ENCODE measurements at places on chromosomes 3 and 15.

GRCh38 chr3:47377186-47377585, 3.6 kb upstream of the PTPN23 start:
- no peak for DNase-seq

DNA sequence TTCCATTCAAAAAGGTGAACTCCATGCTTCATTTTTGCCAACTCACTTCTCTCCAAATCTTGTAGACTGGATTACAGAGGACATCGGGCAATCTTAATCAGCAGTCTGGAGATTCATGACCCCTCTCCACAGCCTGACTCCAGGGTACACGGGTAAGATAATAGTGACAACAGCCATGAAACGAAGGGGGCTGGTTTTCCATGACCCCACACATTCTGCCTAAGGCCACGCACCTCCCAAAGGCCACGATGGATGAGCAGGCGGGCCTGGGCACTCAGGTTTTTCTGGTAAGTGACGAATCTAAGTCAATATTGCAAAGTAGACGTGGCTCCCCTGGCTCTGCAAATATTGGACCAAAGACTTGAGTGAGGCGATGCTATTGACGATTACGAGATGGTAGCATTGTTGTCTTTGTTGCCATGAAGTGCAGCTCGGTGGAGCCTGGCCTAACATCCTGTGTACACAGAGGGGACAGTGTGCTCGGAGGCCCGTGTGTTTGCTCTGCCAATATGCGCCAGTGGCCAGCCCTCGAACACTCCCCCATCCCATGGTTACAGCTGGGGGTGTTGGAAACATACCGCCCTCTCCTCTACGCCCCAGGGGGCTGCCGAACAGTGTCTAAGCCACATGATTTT, 119.1 kb downstream of the OPA1 start:
- no peak for DNase-seq

- DNase-seq = no peak
Observed at GRCh38 chr3:95302044-95302443, 1239.2 kb downstream of the NSUN3 start.

DNA sequence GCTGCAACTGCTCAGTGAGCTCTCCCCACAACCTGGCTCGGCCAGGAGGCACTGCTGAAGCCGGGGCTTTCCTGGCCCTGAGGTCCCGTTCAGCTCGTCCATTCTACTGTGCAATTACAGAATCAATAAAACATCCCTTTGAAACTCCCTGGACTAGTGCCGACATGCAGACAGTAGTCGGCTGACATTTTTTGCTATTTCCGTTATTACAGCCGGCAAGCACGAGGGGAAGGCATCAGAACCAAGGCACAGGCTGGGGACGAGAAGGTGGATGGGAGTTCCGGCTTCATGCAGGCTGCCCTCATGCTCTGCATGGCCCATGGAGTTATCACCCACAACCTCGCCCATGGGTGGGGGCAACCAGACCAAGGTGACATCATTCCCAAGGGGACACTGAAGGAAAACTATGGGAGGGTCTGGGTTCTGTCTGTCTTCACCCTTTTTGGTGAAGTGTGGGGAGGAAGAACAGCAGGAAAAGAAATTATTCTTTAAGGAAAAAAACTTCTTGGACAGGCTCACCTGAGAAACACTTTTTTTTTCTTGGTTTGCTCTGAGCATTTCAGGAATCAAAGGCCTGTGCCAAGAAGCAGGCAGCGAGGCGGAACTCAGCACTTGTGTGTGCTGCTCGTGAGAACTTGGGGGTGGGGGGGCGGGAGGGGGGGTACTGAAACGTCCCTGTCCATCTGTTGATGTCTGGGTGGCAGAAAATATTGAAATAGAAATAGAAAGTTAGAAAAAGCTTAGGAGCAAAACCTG, 154.5 kb downstream of the FOXP1 start:
- DNase-seq = no peak

GRCh38 chr3:127171721-127172120, 21.2 kb upstream of the PRR23E start:
- DNase-seq = no peak

- no peak for DNase-seq
Observed at GRCh38 chr3:196186651-196187573, 24.3 kb downstream of the ZDHHC19 start.

DNA sequence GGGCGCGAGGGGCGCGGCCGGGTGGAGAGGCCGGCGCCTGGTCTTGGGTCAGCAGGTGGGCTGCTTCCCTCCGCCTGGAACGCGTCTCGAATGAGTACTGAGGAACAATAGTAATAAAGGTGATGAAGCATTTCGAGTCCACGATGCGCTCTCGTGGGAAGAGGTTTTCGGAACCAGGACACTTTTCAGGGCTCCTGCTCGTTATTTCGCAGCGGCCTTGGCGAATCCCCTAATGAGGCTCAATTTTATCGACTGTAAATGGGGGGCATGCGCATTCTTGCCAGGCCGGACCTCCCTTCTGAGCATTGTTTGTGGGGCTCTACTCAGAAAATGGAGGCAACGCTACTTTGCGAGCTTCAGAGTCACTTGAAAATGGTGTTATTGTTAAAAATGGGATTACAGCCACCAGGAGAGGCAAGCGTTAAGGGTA, 1.2 kb downstream of the NR2C2 start:
- DNase-seq = no peak

DNA sequence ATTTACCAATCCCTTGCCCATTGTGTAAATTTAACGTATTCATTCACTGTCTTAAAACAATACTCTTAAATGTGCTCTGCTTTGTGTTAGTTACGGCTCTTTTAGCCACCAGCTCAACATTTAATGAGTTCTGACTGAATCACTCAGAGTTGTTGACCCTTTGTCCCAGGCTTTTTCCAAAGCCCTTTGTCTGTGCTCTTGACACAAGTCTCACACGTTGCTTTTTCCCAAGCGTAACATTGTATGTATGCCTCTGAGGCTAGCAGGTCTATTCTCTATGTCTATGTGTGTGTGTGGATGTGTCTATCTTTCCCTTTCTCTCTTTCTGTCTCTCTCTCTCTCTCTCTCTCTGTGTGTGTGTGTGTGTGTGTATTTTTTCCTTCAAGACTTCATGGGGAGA, 435.4 kb upstream of the GOLIM4 start:
- no peak for DNase-seq

DNA sequence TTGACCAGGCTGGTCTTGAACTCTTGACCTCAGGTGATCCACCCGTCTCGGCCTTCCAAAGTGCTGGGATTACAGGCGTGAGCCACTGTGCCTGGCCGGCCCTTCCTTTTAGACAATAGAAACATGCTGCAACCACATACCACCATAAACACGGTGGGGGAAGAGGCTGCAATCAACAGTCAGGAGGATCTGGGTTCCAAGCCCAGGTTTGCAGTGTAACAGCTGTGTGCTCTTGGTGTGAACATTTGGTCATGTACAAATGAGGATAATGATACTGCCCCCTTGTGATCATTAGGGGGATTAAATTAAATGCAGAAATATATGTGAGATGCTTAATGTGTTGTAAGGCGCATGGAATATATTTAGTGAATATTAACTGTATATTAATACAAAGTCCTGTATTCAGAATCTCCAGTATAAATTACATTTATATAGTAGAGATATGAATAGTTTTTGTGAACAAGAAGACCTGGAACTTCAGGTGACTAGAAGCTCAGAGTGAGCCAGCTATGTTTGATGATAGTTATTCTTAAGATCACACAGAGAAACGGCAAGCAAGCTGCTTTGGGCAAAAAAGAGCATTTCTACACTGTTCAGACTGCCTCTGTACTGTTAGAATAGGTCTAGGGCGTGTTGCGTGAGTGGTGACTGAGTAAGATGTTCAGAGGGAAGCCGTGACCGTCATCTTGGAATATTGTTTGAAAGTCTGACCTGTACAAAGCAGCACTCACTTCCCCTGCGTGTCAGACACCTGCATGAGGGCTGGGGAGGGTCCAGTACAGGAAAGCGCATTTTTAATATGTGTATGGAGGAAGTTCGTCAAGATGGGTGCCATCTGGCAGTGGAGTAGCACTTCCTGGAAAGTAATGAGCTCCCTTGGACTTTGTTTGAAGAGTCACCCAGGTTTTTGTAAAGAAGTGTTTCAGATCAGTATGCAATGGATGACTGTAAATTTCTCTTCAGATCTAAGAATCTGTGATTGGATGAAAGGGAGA, 125.8 kb downstream of the PGPEP1L start:
- DNase-seq = no peak

- no peak for DNase-seq
Observed at GRCh38 chr3:181701096-181701495, 10.6 kb upstream of the SOX2 start.

DNA sequence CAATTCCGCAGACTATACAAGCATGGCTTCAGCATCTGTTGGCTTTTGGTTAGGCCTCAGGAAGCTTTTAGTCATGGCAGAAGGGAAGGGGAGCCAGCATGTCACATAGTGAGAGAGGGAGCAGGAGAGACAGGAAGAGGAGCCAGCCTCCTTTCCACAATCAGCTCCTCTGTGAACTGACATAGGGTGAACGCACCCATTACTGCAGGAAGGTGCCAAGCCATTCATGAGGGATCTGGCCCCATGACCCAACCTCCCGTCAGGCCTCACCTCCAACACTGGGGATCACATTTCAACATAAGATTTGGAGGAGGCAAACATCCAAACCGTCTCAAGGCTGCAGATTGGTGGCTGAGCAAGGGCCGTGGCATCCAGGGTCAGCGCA, 106.3 kb downstream of the LRRK1 start:
- no peak for DNase-seq

- DNase-seq = no peak
Observed at GRCh38 chr15:30922480-30923311, 19.0 kb downstream of the FAN1 start.

GRCh38 chr15:54839379-54839778, 357.4 kb downstream of the RSL24D1 start:
- no peak for DNase-seq

- no peak for DNase-seq
Observed at GRCh38 chr3:139561255-139561817, 21.8 kb upstream of the RBP1 start.

GRCh38 chr15:33639978-33640377, 328.3 kb upstream of the CHRM5 start:
- DNase-seq = no peak

DNA sequence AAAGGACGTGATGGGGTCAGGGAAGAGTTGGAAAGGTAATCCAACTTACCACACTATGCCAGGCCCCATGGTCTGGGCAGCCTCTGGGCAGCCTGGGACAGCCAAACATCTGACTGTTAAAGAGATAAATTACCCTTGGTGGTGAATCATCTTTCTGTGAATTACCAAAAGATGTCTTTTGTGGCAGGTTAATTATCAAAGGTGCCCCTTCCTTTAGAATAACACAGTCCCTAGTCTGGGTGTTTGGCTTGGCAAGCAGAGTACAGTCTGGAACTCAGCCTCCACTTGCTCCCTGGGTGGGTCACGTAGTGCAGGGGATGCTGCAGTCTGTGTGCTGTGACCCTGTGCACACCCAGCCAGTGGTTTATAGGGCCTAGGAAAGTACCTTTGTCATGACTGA, 113.1 kb downstream of the ZNF621 start:
- no peak for DNase-seq

GRCh38 chr15:74307827-74308811, 59.3 kb downstream of the CYP11A1 start:
- no peak for DNase-seq

GRCh38 chr15:40445421-40445922, 4.7 kb downstream of the BAHD1 start:
- no peak for DNase-seq

DNA sequence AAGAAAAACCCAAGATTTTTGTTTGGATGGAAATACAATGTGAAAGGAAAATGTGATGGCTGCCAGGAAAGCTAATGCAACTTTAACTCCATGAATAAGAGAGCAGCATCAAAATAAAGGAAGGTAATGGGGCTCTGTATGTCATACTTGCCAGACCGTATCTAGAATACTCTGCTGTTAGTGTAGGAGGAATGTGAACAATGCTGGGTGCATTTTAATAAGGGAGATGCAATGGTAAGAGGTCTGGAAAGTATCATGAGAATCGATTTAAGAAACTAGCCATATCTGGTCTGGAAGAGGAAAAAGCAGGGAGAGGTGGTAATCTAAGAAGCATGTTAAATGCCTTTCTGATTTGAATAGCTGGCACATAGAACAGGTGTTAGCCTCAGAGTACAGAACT, 239.6 kb downstream of the GBE1 start:
- DNase-seq = no peak

GRCh38 chr3:76065964-76066363, 280.6 kb upstream of the ZNF717 start:
- no peak for DNase-seq

DNA sequence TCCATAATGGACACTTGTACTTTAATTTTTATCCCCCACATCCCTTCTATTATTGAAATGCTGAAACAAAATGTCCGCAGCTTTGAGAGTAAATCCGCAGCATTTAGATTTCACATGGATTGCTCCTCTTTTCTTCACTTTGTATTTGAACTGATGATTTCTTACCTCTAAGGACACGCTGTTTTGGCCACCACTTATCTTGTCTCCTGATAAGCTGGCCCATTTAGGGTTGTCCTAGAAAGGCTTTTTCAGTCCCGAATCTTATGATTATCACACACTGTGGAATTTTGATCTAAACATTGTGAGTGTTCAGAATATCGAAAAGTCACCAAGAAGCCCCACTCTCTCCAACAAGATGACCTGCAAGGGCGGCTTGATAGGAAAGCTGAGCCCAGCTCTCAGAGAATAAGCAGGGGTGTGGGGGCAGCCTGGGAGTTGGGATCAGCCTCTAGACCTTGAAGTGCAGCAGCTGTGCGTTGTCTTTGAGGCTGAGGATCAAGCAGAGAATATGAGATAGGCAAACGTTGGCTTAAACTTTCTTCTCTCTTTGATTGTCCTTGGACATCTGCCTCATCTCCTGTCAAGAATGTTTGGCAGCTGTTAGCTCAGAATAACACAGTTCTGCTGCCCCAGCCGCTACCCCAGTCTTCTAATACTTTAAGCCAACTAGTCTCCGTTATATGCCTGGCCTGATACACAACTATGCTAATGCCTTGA, 399.7 kb upstream of the NR2F2 start:
- DNase-seq = no peak

DNA sequence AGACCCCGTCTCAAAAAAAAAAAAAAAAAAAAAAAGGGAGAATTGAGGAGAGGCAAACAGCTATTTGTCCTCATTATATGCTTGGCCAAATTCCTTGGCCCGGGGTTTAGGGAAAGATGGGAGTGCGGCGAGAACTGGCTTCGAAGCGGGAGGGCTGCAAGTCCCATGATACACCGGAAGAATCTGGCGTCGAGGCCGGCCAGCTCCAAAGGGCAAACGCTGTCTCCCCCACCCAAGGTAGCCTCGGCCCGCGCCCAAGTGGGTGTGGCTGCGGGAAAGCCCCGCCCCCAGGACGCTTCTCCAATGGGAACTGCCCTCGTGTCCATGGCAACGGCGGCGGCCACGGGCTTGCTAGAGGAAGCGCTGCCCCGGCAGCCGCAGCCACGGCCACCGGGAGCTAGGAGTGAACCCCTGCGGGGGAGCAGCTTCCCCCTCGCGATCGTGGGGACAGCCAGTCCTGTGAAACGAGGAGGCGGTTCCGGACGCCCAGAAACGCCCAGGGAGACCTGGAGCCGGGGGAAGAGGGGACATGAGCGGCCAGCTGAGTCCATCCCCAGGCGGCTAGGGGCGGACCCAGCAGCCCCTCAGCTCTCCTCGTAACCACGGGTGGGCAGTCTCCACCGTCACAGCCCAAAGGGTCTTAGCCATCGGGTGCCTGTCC, at the start of gene TTLL13:
TTLL13 (plus strand) TSS at position 354 of the 661 bp plus-strand sequence. CDS start 1,075 bp downstream, outside the sequence.
- DNase-seq = peak; percentile 46

- DNase-seq = no peak
Observed at GRCh38 chr15:38242055-38242454, 10.6 kb upstream of the SPRED1 start.
